Activated T-helper 1 cell treated with anti-CD3 and anti-CD28 coated beads, Interleukin-12 subunit alpha, Interleukin-12 subunit beta, Interleukin-2, Interleukin-4 antibody, amounts not matched to agents 30 ng/mL and 10 ng/mL and 1 ng/mL, durations not matched to agents 14 hours and 24 hours and 36 hours (primary cell): ENCODE measurements at places on chromosomes 7 and 10.

DNA sequence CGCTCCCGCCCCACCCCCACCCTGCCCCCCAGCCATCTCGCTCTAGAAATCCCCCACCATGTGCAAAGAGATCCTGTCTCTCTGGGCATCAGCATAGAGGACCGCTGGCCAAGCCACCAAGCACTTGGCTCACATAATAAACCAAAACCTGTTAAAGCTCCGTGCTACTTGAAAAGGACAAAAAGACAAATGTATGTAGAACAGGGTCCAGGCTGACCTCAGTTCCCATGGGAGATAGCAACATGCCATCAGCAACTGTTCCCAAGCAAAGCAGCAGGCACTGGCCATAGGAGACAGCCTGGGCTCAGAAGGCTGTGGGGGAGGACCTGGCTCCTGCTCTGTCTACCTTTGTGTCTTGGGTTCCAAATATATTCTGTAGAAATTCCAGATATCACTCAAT is 38.4 kb upstream of the GDF10 start:
- DNase-seq = no peak

DNA sequence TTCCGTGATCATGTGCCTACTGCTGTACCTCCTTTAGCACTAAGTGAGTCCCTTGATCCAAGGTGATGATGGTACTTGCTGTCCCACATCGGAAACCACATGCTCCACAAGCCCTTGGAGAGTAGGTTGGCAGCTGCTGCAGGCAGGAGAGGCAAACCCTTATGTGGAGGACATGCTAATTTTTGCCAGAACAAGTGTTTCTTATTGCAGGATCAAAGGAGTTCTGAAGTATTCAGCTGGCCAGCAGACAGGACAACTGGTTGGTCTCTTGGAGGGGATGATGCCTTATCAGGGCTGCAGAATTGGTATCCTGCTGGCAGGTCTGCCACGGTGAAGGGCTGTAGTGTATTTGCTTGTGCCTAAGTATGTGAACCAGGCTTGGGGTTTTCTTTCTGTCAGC is 36.8 kb downstream of the NACAD start:
- DNase-seq = no peak

DNA sequence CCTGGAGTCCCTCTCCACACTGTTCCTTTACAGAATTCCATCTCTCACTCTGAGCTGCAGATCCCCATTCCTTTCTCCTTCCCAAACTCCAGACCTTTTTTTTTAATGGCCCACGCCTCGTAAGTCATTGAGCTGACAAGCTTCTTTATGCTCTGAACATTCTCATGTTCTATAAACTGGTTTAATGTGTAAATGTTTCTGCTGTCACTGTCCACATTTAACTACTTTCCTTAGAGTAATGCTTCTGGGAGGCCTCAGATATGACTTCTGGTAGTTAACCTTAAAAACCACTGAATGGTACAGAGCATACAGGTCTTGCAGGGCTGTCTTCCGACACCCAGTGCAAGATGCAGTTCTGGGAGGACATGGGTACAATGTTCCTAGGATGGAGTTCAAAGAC is 71.1 kb upstream of the CAMK2B start:
- no peak for DNase-seq

GRCh38 chr10:17836942-17837341 is 27.8 kb downstream of the MRC1 start:
- no peak for DNase-seq

GRCh38 chr7:54129035-54129434 is 413.1 kb upstream of the VSTM2A start:
- no peak for DNase-seq

DNA sequence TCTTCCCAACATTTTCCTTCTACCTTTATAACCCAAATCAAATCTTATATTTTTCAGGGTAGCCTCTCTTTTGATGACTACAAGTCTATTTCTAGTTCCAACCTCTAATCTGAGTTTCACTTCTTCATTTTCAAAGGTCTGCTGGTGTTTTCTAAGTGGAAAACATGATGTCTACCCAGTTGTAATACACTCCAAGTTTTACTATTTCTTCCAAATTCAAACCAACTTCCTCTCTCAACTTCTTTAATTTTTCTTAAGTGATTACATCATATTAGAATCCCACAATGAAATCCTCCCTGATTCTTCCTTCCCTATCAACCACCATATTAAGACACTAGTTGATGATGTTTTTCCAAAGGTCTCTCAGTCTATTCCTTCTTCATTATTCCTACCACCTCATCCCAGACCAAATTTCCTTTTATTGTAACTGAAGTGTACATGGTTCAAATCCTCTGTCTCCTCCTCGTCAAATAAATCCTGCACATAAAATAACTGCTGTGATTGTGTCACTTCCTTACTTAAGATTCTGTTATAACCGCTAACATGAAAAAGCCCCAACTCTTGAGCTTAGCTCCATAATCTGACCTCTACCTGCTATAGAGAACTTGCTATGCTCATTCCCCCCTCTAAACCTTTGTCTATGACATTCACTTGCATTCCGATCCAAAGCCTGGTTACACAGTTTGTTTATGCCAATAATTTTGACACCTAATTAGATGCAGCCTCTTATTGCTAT is 12.7 kb downstream of the TAS2R38 start:
- no peak for DNase-seq

- DNase-seq = no peak
Observed at GRCh38 chr10:118504467-118505205, 90.8 kb downstream of the PRLHR start.
